ENCODE measurements at places on chromosomes 2 and 18.
A peak's percentile ranks its signal among the peaks of the same experiment; 100 is the strongest.

- no peak for DNase-seq
Observed at GRCh38 chr18:58394602-58395425, 234.1 kb downstream of the ALPK2 start.

DNA sequence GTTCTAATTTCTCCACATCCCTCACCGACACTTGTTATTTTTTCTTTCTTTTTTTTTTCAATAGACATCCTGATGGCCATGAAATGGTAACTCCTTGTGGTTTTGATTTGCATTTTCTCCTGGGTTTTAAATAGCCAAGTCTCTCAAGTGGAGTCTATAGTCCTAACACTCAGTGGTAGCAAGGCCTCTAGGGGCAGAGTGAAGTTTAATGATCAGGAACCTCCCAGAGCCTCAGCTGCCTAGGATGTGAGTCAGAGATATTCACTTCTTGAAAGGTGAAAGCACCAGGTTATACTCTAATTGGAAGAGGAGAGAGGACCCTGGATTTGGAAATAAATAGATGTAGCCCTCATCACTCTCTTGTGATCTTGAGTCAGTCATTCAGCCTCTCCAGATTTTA is 62.7 kb upstream of the CAPN13 start:
- no peak for DNase-seq

DNA sequence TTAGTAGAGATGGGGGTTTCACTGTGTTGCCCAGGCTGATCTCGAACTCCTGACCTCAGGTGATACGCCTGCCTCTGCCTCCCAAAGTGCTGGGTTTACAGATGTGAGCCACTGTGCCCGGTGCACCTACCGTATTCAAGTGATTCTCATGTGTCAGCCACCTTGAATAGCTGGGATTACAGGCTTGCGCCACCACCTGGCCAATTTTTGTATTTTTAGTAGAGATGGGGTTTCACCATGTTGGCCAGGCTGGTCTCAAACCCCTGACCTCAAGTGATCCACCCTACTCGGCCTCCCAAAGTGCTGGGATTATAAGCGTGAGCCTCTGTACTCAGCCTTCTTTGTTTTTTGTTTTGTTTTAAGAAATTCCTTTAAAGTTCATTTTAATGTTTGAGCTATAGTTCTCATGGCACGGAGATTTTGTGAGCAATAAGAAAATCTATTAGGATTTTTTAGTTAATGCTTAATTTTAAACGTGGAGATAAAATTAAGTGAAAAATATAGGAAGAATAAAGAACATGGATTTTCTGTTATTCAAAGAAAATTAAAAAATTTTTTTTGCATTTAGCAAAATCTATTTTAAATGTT is 242.6 kb downstream of the PHLPP1 start:
- no peak for DNase-seq

DNA sequence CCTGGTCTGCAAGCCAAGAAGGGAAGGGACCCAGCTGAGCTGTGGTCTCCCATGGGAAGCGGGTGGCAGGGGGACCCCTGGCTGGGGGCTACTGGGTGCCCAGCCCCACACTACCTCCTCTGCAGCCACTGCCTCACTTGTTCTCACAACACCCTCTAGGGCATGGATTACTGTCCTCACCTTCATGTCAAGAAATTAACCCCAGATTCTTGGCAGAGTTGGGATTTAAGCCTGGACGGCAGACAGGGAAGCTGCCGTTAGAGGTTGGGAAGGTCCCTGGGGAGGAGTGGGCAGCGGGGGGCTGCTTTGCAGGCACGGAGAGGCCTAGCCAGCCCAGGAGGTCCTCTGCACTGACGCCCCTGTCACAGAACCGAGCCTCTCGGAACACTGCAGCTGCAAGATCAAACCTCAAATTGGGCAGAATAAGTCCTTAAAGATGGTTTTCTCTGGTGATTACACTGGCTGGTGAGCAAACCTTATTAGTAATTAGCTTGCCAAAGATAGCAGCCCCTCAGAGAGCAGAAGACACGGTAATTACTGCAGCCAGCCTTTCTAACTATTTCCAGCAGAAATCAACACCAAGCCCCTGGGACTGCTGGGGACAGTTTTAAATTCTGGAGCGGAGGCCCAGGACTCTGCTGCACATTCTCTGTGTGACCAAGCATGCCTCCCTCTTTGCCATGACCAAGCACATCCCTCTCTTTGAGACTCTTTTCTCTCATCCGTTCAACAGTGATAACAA is 35.9 kb downstream of the KCNF1 start:
- DNase-seq = no peak

DNA sequence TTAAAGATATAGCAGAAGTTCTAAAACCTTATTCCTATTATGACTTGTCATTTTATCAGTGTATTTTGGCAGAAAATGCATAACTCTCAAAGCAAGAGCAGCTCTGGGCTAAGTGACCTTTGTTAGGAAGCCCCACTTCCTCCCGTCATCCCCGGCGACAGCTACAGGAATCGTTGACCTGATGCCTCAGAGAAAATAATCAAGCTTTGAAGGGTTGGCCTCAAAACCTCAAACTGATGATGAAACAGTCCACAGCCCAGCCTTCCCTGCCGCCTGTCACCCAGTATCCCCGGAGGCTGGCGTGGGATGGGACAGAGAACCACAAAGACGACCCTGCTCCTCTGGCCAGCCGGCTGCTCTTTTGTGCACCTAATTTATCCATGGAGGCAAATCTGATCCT is 65.3 kb downstream of the KCNF1 start:
- no peak for DNase-seq

GRCh38 chr2:172701250-172701649 is 34.4 kb upstream of the RAPGEF4 start:
- no peak for DNase-seq

DNA sequence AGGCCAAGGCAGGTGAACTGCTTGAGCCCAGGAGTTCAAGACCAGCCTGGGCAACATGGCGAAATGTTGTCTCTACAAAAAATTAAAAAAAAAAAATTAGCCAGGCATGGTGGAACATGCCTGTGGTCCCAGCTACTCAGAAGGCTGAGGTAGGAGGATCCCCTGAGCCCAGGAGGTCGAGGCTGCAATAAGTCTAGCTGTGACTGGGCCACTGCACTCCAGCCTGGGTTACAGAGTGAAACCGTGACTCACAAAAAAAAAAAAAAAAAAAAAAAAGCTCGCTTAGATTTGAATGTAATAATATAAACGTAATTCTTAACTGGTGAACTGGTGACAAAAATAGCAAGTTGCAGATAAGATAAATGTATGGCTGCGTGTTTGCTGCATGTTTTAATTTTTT is 56.5 kb downstream of the TFCP2L1 start:
- no peak for DNase-seq

DNA sequence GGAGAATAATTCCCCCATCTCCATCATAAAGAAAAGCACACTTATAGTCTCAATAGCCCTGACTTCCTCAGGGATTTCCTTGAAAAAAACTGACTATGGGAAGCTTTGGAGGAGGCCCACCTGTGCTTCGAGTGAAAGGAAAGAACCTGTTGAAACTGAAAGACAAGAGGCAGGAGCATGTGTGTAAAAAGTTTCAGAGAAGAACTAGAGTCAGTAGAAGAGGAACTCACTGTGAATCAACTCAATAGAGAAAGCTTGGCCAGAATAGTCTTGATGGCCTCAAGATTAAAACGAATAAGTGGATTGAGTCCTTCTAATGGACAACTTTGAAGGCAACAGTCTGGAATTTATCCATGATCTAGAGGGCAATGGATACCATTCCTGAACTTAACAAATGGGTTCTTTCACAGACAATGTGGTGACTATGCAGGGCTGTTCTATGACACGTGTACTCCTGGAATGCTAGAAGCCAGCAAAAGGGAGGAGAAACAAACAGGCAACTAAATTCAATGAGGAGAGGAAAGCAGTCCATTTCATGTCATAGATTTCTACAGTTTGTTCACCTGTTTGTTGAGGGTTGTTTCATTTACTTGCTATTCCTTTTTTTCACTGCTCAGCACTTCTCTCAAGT is 442.3 kb downstream of the GRB14 start:
- DNase-seq = no peak

DNA sequence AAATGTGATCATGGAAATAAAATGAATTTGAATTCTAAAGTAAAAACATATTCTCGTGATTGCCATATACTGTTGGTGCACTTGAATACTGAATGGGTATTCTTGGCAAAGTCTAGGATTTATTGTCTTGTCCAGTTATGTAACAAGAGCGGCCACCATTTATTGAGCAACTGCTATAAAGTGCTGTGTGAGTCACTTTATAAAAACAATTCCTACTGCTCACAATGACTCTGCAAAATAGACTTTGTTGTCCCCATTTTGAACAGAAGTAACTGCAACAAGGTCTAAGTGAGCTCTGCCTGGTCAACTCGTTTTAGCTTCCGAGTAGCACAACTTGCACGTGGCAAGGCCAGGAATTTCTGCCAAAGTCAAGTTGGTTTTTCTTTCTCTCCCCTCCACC is 995.6 kb upstream of the FANCL start:
- DNase-seq = no peak

GRCh38 chr18:60656553-60656952 is 284.0 kb upstream of the MC4R start:
- no peak for DNase-seq

DNA sequence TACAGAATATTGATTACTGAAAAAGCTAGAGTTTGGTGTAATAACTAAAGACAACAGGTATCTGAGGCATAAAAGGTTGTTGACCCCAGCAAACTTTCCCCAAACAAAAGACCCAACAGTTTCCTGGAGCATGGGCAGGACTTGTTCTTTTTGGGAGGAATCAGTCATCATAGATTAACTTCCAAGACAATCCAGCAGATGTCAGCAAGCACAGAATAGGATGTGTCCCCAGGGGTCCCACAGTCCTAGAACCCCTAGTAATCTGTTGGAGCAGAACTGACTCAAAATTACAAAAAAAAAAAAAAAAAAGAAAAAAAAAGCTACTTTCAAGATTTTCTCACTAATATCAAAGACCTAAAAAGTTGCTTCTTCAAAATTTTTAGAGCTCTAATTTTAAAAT is 564.7 kb upstream of the SLC39A10 start:
- DNase-seq = no peak

- peak; percentile 39 for DNase-seq
Observed at GRCh38 chr2:95115418-95115817, 6.2 kb downstream of the MRPS5 start.

GRCh38 chr2:86140969-86141392 is 34.9 kb downstream of the PTCD3 start:
- no peak for DNase-seq

DNA sequence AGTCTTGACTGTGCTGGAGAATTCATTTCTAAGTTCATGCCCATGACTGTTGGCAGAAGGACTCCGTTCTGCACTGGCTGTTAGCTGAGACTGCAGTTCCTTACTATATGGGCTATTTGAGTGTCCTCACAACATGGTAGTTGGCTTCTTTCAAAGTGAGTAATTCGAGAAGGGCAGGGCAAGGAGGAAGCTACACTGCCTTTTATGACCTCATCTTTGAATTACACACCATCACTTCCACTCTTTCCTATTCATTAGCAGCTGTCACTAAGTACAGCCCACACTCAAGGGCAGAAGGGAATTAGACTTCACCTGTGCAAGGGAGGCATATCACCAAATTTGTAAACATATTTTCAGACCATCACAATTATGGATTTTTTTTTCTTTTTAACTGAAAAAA is 55.9 kb upstream of the EPAS1 start:
- no peak for DNase-seq

GRCh38 chr2:84236288-84236687 is 222.8 kb downstream of the SUCLG1 start:
- DNase-seq = no peak

DNA sequence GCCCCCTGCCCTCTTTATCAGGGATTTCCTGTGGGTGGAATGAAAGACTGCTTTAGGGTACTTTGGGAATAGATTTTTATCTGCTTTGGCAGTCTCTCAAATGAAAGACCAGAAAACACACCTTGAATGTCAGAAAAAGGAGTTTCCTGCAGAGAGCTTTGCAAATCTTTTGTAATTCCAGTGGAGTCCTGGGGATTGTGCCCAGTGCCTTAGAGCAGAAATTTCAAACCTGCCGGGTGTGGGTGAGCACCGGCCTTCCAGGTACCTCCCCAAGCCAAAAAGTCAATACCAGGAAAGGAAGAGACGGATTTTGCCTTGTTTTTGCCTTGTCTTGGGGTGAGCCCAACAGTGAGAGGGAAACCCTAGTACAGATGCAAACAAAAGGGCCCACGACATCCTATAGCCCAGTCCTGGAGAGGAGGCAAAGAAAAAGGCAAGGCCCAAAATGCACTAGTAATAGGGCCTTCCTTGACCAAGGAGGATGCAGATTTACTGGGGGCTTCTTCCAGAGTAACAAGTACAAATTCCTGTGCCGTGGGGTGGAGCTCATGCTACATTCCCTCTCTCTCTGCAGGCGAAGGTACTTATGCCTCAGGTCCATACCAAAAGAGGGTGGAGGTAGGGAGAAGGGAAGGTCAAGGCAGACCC is 36.4 kb downstream of the FOXI3 start:
- no peak for DNase-seq

- DNase-seq = no peak
Observed at GRCh38 chr2:128405981-128406613, 87.4 kb upstream of the HS6ST1 start.

DNA sequence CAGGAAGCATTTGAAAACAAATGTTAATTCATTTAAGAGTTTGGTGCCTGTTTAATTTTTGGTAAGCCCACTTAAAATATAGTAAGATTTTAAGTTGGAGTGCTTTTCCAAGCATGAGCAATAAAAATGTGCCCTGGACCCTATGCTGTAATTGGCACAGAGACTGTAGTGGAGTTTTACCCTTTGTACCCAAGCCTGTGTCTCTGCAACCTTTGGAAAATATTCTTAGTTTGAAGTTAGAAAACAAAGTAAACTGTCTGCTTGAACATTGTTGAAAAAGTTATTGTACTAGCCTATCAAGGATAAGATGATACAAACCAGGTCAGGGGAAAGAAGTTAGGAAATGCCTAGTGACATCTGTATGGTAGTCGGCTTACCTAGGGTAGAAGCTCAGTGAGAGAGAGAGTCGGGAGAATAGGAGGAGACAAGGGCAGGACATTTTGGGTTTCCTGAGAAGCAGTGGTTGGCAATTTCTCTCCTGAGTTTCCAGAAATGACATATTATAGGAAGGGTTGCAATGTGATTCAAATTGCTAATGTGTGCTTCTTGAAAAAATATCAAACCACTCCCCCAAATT is 66.5 kb downstream of the CCDC85A start:
- no peak for DNase-seq

DNA sequence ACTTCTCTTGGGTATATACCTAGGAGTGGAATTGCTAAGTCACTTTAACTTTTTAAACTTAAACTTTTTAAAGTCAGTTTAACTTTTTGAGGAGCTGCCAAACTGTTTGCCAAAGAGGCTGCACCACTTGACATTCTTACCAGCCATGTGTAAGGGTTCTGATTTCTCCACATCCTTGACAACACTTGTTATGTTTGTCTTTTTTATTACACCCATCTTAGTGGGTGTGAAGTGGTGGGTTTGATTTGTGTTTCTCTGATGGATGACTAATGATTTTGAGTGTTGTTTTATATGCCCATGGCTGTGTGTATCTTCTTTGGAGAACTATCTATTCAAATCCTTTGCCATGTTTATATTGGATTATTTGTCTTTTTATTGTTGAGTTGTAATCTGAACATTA is 13.6 kb downstream of the ASAP2 start:
- DNase-seq = no peak

DNA sequence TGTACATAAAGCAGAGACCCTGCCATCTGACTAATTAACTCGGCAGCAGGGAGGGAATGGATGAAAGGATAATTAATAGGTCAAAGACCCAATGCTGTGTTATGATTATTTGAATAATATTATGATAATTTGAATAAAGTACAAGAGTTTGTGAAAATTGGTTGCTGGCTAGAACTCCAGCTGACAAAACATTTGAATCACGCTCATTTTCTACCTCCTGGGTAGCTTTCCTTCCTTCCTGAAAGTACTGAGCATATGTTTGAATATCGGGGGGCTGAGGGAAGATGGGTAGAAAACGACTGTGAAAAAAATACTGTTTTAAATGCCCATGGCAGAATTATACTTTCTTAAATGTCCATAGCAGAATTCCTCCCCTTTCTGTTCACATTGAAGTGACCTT is 243.6 kb upstream of the RBMS1 start:
- no peak for DNase-seq
